ENCODE measurements at places on chromosomes 5 and 9.

GRCh38 chr5:123610209-123610608, 98.2 kb downstream of the CSNK1G3 start:
- no peak for DNase-seq

DNA sequence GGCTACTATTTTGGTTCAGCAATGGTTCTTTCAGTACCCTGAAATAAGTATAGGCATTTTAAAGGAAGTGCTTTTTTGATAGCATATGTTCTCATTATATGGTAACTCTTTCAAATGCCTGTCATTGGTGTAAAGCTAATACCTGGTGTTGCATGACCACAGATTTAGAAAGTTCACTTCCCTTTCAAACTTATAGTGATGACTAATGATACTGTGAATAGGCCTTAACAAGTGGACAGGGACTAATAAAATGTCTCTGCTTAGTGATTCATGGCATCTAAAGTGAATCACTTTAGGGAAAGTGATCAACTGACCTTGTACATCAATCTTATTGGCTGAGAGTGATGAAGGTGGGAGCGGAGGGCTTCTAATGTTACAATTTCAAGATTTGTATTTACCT, 21.6 kb downstream of the MRPL22 start:
- no peak for DNase-seq

DNA sequence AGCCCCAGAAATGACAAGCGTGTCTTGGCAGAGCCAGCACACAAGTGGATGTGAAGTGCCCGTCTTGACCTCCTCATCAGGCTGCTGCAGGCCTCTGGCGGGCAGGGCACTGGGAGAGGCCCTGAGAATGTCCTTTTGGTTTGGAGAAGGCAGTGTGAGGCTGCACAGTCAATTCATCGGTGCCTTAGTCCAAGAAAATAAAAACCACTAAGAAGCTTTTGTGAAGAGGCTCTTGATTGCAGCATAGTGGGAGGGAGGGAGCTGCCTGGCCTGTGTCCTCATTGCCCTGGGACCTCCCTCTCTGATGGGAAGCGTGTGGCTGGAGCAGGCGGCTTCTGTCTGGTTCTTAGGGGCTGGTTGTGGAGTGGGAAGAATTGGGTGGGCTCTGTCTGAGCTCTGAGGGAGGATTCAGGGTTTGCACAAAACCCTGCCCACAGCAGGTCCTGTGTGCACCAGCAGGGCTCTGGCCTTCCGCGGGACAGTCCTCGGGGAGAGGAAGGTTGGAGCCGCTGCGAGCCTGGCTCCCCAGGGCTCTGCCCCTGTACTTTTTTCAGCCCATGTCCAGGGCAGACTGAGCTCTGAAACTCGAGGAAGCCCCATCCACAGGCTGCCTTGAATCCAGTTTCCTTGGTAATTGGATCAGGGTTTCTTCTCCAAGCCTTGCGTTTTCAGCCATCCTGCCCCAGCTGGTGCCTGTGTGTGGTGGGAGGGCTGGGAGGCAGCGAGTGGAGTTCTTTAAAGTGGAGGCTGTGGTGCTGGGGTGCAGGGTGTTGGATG, 1.1 kb downstream of the HRCT1 start:
- peak; percentile 92 for DNase-seq

- DNase-seq, result no peak
These were observed 393.1 kb downstream of the MAN2A1 start for GRCh38 chr5:110082863-110083262.

DNA sequence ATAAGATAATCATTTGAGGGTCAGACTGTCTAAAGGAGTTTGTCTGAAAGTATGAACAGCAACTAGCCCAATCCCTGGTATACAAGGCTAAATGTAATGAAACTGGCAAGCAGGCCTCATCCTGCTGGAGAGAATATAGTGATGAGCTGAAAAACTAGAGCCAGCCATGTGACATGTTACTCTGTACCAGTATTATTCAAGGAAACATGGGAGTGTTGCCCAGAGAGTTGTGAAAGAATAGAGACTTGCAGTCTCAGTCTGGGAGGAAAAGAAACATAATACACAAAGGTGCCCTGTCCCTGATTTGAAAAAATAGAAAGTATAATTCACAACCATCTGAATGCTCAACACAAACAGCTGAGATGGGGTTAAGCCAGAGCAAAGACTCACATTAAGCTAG, 37.9 kb upstream of the HTR1A start:
- no peak for DNase-seq

DNA sequence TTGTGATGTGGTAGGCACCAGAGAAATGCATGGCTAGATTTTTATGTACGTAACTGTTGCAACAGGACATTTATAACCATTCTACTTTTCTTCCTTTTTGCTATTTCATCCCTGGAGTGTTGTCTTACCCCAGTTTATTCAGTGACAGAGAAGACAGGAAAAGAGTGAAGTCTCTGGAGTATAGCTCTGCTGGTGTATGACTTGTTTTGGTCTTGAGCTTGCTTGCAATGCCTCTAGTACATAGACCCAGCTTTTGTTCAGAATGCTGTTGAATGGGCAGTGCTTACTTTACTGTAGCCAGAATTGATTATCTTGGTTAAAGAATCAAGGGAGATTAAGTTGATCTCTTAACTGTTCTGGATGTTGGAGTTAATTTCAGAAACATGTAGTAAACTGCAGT, 94.3 kb downstream of the PBX3 start:
- DNase-seq, result no peak

GRCh38 chr9:94984891-94985476, 258.5 kb downstream of the AOPEP start:
- DNase-seq, result no peak

GRCh38 chr9:121930956-121931355, 162.2 kb downstream of the TTLL11 start:
- no peak for DNase-seq

GRCh38 chr9:20662156-20662555, 21.9 kb upstream of the FOCAD start:
- no peak for DNase-seq

DNA sequence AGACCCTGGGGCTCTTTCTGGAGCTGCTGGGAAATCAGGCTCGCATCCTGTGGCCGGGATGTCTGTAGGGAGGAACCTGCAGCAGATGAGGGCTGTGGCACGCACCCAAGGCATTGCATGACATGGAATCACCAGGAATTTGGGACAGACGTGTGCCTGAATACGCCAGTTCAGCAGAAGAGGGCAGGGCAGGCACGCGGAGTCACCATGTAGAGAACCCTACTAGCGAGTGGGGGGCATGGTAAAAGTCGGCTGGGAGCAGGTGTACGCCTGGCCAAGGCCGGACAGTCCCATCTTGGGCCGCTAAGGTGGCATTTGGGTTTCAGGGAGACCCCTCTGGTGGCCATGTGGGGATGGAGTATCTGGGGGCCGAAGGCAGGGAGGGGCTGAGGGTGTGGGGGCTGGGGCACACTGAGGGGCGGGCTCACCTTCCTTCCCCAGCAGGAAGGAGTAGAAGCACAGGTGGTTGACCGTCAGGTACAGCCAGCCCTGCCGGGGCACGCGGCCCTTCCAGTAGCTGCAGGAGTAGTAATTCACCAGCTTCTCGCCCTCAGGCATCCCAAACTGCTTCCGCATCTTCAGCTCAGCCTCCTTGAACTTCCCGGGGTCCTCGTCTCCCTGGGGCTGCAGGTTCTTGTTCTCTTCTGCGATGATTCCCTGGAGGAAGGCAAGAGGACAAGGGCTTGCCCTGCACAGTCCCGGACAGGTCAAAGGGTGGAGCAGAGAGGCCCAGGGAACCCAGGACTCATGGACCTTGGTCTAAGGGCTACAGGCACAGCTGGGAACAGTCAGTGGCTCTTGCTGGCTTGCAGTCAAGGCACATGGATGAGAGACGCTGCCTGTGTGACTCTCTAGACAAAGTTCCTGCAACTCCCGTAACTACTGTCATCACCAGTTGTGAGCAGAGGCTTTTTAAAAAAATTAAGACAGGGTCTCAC, 13.5 kb downstream of the TBC1D9B start:
- no peak for DNase-seq

DNA sequence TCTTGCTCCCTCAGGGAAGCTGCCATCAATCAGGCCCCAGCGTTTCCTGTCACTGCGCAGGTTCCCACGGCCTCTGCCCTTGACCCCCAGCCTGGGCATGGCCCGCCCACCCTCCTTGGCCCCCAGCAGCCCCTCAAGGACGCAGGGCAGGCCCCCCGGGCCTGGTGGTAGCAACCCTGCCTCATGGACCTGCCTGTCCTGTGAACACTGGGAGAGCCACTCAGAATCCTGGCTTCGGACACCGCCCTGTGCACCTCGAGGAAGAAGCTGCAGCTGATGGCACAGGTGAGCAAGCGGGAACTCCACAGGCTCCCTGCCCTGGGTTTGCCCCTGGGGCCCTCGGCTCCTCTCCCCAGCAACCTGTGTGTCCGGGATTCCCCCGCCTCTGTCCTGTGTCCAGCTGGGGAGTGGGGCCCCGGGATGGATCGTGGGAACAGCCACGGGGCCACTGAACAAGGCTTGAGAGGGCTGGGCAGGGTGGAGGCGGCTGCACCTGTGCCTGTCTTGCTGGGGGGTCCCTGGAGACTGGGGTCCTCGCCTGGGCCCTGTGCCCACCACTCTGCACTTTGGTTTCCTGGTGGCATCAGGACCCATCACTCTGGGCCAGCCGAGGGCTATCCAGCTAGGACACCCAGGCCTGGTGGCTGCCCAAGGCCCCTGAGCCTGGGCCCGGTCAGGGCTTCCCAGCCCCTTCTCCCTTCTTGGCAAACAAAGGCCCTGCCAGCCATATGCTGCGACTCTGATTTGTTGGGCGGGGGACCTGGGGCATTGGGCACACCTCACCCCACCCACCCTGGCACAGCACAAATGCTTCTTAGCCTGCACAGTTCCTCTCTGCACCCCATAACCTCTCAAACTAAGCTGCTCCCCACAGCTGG, 33.5 kb upstream of the EGFL7 start:
- no peak for DNase-seq

DNA sequence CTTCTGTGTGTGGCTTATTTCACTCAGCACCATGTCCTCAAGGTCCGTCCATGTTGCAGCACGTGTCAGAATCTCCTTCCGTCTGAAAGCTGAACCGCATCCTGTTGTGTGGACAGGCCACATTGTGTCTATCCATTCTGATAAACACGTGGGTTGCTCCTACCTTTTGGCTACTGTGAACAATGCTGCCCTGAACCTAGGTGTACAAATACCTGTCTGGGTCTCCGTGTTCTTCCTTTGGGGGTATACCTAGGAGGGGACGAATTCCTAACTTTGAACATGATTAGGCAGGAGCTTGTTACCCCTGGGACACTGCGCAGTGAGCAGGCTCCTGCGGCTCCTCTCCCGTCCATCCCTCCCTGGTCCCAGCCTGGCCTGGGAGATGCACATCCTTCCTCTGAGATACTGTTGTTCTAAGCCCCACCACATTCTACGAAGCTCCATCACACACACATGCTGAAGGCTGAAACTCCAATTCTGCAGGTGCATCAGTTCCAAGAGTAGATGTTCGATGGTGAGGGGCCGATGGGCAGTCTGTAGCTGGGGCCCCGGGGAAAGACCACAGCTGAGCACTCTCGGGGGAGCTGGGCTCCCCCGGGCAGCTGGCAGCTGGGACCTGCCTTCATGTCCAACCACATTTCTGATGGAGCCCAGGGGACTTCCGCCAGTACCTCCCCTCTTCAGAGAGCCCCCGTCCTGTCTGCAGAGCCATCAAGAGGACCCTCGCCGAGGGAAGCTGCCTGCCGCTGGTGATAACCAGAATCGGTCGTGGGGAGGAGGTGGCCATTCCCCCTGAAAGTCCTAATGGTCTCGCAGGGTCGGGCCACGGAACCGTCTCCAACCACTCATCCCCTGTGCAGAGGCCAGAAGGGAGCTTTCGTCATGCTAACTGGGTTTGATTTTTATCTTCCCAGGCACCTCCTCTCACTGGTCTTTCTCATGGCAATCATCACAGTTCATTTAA, 120.9 kb downstream of the COL23A1 start:
- DNase-seq, result no peak

- DNase-seq, result no peak
These were observed 11.2 kb downstream of the IRX2 start for GRCh38 chr5:2740051-2740875.

DNA sequence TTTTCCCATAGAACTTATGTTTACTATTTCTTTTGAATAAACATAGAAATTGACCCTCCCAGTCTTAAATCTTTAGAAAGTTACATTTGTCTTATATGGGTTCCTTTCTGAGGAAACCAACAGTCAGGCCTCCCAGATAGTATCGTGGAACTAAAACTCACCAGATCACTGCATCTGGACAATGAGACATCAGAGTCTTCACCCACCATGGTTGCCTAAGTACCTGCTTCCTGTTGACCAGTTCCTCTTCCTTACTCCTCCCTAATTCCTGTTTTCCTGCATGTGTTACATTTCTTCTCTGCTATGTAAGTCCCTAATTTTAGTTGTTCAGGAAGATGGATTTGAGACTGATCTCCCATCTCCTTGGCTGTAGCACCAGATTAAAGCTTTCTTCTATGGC, 462.2 kb downstream of the DIRAS2 start:
- DNase-seq, result no peak

GRCh38 chr9:81508476-81508875, 180.9 kb downstream of the TLE1 start:
- no peak for DNase-seq

- DNase-seq, result peak; percentile 27
These were observed 927.9 kb downstream of the MAT2B start for GRCh38 chr5:164433106-164433870.

DNA sequence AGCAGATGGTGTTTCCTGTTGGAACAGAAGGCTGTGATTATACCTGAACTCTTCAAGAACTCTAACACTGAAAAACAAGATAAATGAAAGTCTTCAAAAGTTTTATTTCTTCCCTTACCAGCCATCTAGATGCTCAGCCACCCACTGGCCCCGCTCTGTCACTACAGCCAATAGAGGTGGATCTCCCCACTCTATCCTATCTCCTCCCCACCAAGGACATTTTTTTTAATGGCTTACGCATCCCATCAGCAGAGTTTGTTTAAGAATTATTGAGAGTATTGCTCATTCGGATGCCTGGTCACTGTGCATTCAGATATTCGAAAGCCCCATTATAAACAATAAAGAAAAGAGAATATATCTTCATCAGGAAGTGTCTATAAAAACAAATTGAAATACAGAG, 159.4 kb downstream of the RASEF start:
- DNase-seq, result no peak

GRCh38 chr9:96140296-96141127, 161.5 kb downstream of the HSD17B3 start:
- no peak for DNase-seq

- peak; percentile 75 for DNase-seq
These were observed 113.2 kb upstream of the SNX2 start for GRCh38 chr5:122661496-122662180.

- DNase-seq, result no peak
These were observed 4.3 kb upstream of the ARID3C start for GRCh38 chr9:34633166-34633565.

DNA sequence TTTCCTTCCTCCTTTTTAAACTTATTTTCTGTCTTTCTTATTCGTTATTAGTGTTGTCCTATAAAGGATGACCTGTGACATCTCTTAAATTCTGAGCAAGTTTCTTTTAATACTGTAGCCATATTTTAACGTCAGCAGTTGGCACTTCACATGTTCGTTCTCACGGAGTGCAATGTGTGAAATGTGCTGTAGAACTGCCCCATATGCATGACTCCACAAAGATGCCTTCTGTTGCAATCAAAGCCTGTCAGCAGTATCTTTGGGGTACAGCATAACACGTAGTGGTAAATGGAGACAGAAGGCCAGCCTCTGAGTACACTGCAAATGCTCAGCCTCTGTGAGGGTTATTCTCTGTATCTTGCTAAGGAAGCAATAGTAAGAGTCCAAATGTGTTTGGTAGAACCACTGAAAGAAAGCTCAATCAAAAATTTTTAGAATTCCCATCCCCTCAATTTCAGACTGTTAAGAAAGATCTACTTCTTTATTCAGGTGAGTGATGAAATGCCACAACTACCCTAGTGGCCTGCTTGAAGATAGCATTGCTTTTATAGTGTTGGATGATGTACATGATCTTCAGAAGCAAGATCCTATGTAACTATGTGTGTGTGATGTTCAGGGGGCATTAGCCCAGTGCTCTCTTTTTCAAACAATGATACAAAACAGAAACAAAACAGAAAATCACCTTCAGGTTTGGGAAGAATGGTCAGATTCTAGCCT, 277.7 kb downstream of the TMEM167A start:
- no peak for DNase-seq
